KBM-7 (cell line): ENCODE measurements at places on chromosomes 3 and 15.

DNA sequence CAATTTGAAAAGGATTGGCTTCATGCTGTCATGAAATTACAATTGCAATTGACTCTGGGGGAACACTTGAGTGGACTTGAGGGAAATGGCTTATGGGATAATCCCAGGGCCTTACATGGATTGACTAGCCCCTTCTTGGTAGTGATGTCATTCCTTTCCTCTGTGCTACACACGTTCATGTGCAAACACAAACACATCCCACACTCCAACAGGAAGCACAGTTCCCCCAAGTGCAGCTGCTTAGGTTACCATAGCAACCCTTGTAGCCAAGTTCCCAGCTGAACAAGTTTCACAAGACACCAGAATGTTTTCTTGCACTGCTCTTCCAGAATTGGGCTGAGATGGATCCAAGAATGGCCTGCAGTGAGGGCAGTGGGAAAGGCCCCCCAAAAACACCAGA is 217.0 kb downstream of the ZNF621 start:
- no peak for DNase-seq

DNA sequence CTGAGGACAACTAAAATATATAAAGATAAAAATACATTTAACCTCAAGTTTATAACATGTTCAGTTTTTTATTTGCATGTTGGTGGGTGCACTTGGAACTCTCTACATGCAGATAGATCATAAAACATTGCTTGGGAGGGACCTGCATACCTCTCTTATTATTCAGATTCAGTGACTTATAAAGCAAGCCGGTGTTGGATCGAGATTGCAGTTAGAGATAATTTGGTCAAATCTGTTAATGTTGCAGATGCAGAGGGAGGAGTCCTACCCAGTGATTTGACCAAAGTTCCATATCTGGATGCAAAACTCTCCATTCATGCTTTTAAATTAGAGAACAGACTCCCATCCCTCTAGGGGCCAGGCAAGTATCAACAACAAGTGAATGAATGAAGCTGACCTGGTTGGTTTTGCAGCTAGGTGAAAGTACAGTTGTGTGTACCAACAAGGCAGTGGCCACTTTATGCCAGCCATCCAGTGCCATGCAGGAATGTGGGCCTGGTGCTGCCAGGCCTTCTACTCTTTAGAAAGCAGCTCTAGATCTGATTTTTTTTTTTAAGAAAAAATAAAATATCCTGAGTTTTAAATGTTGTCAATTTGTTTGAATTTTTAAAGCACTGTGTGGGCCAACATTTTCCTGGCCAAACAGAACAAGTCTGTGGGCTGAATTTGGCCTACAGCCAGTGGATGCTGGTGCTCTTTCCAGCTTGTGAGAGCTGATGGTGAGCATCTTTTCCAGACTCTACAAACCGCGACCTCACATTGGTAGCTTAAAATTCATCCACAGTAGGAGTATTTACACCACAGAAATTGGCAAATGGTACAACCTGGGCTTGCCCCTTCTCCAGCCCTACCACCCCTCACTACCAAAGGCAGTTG is 12.3 kb downstream of the CDIN1 start:
- no peak for DNase-seq

- no peak for DNase-seq
Measured at GRCh38 chr3:100526613-100527346, 34.4 kb downstream of the TMEM45A start.

DNA sequence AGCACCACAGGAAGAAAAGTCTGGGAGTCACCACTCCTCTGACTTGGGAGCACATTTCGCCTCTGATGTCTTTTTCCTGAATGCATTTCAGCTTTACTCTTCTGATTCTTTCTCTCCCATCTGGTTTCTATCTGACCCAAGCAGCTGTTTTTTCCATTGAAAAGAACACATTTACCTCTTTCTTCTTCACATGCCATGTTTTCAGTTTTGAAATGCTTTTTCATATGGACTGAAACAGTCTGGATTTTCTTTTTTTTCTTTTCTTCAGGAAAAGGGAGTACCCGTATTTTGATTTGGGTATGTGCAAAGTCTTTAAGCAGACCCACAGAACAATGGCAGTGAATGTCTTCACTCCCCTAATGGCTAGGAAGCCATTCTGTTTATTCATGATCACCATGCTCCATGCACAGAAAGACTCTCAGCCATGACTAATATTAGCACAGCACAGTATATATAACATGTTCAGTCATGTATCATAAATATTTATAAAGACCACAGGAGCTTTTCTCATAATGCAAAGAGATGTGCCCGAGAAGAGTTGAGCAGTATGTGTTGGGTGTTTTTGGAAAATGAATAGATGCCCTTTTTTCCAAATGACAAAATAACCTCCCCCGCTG is 82.7 kb upstream of the LRIG1 start:
- DNase-seq = no peak
